ENCODE measurements at places on chromosomes 2 and 18. TPM values are rescaled to one million over a fixed set of nuclear protein-coding genes. Genes with fewer than 3 reads are reported as not detected.

IL37 gene
- 0.33 TPM for total RNA-seq

PIEZO2 gene
- not detected for total RNA-seq

TUBA4B gene
- not detected for total RNA-seq

LYPD1 gene
- total RNA-seq = not detected

ARHGAP15 gene
- total RNA-seq = 167 TPM

PARD3B gene
- 0.23 TPM for total RNA-seq

DNA sequence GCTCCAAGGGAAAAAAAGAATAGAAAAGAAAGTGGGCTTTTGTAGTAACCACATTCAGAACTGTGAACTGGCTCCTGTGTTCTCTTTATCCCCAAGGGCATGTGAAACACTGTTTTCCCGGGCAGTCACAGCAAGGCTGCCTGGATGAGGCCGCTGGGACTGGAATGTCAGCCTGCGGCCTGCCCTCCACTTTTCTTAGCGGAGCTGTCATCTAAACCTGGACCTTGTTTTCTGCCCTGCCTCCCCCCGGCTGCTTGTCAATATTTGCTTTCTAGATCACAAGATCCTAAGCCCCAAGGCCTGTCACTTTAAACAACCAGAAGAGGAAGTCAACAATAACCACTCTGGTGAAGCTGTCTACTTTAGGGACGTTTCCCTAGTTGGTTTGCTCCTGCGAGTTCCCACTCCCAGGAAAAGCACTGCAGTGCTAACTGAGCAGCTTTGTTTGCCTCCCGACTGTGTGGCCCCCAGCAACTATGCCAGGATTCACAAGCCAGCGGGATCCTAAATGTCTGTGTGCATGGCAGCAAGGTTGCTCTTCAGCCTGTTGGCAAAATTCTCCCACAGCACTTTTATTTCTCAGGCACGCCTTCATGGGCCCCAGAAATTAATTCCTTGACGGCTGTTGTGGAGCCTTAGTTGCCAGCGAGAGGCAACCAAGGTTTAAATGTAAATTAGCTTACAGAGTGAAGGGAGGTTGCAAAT lies 30.6 kb downstream of the SOWAHC start:
- H3K36me3 ChIP-seq = no peaks in the 10 kb centered on the region
- DNase-seq = no peak
- H3K27ac ChIP-seq = no peak overlapping the region
- no peak overlapping the region for H3K4me3 ChIP-seq

- no peaks in the 10 kb centered on the region for H3K36me3 ChIP-seq
- H3K4me1 ChIP-seq = peaks cover 38% of the 10 kb centered on the region
- peaks cover 9% of the 10 kb centered on the region for H3K27me3 ChIP-seq
Observed at GRCh38 chr2:236969767-236970655, 115.7 kb upstream of the COPS8 start.

- no peaks in the 10 kb centered on the region for H3K36me3 ChIP-seq
- no peak overlapping the region for H3K4me3 ChIP-seq
- no peak for DNase-seq
- H3K27ac ChIP-seq = no peak overlapping the region
- H3K27me3 ChIP-seq = peaks cover 11% of the 10 kb centered on the region
Observed at GRCh38 chr18:50231621-50232020, 34.7 kb downstream of the CFAP53 start.

- no peaks in the 10 kb centered on the region for H3K36me3 ChIP-seq
- H3K27me3 ChIP-seq = no peaks in the 10 kb centered on the region
- H3K4me1 ChIP-seq = no peaks in the 10 kb centered on the region
- no peak overlapping the region for H3K4me3 ChIP-seq
Observed at GRCh38 chr18:41461114-41461513, 493.9 kb upstream of the PIK3C3 start.

DNA sequence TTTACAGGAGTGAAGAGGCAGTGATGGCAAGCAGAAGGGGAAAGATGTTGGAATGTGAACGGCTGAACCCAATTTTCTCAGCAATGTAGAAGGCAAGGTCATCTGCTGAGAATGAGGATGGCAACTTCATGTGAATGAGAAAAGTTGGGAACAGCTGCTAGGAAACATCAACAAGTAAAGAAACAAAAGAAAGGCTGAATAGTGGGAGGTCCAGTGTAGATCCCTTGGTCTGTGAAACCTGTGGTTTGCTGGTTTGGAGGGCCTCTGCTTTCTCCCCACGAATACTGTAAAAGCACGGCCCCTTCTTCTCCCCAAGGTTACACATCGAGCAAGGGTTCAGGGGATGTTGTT lies 27.4 kb downstream of the MARCHF4 start:
- H3K27me3 ChIP-seq = no peaks in the 10 kb centered on the region
- H3K27ac ChIP-seq = no peak overlapping the region
- DNase-seq = no peak
- no peaks in the 10 kb centered on the region for H3K36me3 ChIP-seq

DNA sequence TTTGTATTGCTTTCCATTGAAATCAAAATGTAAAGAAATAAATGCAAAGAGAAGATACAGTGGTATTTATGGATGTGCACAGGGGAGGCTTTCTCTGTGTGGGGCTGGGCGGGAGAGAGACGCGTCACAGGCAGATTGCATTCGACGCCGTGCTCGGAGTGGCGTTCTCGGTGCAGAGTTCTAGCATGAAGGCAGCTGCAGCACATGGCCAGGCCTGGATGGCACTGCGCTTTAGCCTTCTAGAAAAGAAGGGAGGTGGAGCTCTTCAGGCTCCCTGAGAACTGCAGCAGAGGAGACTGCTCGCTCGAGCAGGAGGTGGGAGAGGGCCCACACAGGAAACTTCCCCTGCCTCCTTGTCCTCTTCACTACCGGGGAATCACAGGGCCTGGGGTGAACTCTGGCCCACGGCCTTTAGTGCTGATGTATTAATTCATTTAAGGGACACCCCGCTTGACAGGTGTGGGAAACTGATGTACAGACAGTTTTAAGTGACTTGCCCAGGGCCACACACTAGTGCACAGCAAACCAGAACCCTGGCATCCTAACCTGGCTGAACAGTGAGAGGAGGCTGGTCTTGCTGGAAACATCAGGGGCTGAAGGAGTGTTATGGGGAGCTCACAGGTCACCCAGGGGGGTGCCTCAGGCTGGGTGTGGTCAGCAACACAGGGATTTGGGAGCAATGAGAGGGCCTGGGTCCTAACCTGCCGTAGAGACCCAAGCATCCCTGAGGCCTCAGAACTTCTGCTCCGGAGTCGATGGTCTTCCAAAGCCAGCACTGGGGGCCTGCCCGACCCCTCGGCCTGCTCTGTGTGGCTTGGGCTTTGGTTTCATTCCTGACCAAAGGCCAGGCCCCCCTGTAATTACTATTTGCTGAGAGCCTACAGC lies 199.9 kb downstream of the HDAC4 start:
- no peaks in the 10 kb centered on the region for H3K27me3 ChIP-seq
- no peak overlapping the region for H3K4me3 ChIP-seq

Measured in activated CD4-positive, alpha-beta memory T cell treated with anti-CD3 and anti-CD28 coated beads, Interleukin-2, amount 10 ng/mL, durations not matched to agents 7 days and 5 days (primary cell).